ENCODE measurements at places on chromosomes 2 and 18.

DNA sequence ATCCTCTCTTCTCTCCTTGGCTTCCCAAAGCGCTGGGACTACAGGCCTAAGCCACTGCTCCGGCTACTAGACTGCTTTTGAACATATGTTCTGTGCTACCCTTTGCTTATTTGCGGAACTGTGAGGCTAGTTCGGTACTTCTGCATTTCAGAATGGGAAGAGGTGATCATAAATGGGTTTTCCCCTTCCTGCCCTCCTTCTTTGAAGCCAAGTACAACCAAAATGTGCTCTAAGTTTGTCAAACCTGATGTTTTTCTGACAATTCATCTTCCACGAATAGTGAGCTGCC is 1.7 kb upstream of the ESCO1 start:
- no peak for DNase-seq

DNA sequence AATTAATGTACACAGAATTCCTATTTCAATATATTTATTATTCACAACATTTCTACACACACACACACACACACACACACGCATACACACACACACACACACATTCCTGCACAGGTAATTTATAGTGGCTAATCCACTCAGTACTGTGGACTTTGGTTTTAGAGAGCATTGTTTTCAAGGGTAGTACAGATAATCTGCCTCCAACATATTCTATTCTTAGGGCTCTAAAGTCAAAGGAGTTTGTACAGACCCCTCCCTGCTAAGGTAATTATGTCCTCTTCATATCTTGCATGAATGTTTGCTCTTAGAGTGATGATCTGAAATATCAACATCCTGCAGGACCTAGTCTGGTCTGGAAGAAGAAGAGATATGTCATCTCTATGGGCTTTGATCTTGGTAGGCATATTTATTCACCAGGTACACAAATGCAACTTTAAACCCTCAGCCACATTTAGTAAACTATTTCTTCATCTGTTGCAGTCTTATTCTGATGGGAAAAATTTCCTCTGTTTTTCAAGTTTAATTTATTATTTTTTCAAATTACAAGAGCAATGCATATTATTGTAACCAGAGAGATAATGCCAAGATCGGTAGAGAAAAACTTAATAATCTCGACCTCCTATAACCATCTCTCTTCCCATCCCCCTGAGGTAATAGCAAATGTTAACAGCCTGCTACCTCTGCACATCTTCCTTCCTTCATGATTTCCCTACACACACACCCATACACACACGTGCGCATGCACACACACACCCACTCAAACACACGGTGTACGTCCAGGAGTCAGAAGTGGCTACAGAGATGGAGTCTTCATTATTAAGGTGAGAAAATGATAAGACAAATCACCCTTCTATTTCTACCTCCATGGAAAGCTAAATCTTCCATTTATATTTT is 18.3 kb upstream of the POLE4 start:
- DNase-seq = no peak

DNA sequence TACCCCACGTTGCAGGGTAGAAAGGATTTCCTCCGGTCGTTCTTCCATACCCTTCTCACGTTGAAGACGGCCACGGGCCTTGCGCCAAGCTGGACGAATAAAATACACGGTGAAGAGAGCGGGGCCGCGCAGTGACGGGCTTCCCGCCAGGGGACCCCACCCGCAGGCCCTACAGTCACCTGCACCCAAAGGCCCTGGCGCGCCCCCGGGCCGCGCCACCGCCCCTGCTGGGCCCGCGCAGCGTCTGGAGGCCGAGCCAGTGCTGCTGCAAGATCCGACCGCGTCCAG is 199 bp downstream of the FBXO15 start:
- DNase-seq = no peak

GRCh38 chr2:163255086-163255485 is 416.5 kb upstream of the KCNH7 start:
- DNase-seq = no peak

DNA sequence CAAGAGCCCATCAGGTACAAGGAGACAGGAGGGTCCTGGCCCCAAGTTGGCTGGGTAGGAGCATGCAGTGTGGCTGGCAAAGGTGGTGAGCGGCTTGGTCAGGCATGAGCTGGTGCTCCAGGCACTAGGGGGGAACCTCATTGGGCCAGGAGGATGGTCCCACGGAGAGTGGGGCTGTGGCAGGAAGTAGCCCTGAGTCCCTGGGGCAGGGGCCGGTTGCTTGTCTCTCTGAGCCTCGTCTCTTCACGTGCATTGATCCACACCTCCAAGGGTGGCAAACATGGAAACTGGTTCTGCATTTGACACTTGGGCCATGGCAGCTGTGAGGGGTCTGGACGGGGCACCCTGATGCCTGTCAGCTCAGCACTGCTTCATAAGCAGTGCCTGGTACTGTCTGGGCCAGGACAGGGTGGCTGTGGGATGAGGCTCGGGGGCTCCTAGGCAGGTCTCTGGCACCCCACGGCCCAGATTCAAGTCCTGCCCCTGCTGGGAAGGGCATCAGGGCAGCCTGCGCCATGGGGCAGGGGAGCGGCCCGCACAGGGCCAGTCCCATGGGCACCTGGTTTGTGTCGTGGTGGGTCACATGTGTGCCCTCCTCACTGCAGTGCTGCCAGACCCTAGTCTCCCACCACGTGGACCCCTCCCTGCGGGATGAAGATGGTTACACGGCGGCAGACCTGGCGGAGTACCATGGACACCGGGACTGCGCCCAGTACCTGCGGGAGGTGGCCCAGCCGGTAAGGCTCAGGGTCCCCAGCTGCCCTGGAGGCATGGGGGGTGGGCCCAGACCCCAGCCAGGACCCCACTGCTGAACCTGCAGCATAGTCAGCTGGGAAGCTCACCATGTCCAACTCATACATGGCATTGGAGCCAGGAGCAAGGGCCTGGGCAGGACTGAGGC is 16.4 kb downstream of the ESPNL start:
- DNase-seq = peak; percentile 84

- DNase-seq = no peak
Observed at GRCh38 chr2:101114268-101114783, 36.9 kb downstream of the TBC1D8 start.

- no peak for DNase-seq
Observed at GRCh38 chr2:205646680-205647079, 35.6 kb upstream of the NRP2 start.

DNA sequence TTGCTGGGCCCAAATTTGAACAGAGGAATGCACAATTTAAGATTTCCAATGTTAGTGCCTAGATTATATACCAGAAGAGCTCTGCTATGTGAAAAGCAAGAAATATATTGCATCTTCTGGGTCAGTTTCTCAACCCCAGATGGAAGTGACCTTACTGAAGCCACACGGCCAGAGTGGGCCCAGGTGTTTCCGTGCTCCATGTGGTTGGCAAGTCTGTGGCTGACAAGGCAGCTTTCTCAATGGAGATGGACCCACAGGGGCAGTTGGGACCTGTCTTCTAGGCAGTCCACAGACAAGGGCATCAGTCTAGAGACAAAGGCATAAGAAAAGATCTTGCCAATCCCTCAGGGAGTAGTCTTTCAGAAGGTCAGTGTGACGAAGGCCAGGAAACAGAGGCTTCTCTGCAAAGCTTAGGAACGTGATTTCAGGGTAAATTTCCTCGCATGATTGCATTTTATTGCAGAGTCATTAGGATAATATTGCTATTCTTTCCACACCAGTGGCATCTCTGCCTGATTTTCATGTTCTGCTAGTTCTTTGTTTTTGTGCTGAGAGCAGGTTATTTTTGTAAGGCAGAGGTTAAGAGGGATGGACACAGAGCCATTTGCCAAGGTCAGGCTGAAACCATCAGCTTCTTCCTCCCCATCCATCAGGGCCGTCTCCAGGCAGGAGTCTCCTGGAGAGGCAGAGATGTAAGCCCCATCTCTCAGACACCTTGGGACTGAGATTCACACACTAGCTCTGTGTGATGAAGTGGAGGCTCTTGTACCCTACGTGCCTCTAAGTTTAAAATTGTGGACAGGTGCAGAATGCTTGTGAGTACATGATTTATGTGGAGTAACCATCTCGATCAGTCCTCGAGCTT is 202.1 kb downstream of the ANKRD30B start:
- DNase-seq = no peak
